ENCODE measurements at places on chromosomes 2 and 18.
A peak's percentile ranks its signal among the peaks of the same experiment; 100 is the strongest.

GRCh38 chr2:224038830-224039079 lies 331 bp downstream of the SERPINE2 start:
- no peak for DNase-seq

GRCh38 chr2:206241736-206242135 lies 32.7 kb upstream of the ZDBF2 start:
- DNase-seq = no peak

DNA sequence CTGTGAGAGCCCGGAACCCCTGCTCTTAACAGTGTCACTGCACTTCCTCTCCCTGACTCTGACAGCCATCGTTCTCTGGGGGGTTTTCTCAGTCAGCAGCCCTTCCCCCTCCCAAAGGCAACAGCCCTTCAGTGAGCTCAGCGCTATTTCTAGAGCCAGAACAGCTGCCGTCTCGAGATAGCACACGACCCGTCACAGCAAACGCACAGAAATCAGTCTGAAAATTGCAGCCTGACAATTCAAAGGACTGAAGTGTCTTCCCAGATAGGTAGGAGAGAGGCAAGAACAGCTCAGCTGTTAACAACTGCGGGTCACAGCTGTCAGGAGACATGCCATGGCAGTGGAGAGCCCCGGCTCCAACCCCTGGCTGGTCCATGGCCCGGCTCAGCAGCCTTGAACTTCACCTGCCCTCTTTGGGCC lies 45.4 kb downstream of the ST8SIA5 start:
- no peak for DNase-seq

GRCh38 chr2:159713631-159714246 lies 1.4 kb downstream of the MARCHF7 start:
- DNase-seq = peak; percentile 48

GRCh38 chr2:113976277-113976928 lies 86.5 kb downstream of the ACTR3 start:
- no peak for DNase-seq

DNA sequence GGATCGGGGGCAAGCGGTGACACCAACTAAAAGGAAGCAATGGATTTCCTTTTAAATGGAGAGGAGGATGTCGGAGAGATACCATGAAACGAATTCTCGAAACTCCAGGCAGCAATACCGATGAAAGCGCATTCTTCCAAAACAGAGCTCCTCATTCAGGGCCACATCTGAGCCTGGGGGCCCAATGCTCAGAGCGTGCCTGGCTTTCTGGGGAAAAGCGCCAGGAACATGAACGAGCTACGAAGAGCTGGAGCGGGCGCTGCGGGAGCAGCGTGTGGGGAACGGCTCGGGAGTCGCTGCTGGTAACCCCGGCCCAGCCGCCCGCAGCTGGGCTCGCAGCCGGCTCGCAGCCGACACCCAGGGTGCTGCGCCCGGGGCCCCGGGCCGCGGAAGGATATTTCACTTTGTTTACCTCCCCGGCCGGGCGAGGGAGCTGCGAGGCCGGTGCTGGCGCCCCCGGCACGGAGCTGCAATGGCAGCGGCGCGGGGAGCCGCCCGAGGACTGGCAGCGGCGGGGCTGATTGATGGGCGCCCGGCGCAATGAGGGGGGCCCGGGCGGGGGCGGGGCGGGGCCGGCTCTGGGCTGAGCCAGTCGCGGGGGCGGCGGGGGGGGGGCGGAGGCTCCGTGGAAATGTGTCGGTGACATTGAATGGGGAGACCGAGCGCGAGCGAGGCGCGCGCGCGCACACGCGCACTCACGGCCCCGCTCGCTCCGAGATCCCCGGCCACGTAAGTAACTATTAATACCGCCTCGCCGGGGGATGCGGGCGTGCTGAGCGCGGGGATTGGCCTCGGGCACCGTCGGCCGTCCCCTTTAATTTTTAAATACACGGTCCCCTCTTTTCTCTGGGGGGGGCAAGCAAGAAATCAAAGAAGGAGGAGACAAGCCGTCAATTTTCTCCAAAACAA lies at the start of gene TRIB2:
TRIB2 (plus strand) TSS at position 655 of the 909 bp plus-strand sequence. CDS start 1,372 bp downstream, outside the sequence.
- peak; percentile 79 for DNase-seq

DNA sequence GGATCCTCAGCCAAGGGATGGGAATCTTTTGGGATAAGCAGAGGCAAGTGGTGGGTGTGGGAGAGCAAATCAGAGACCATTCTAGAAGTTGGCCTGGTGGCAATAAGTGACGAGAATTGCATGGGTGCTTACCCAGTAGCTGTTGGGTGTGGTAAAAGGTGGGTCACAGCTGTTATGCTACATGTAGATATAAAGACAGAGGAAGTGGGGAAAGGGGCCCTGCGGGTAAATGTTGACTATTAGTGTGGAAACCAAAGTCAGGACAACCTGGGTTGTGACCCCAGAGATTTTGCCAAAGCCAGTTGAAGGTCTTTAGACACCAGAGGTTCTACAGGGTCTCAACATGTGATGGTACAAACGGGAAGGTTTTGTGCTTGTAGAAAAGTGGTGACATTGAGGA lies 443.6 kb upstream of the HNRNPA3 start:
- no peak for DNase-seq

DNA sequence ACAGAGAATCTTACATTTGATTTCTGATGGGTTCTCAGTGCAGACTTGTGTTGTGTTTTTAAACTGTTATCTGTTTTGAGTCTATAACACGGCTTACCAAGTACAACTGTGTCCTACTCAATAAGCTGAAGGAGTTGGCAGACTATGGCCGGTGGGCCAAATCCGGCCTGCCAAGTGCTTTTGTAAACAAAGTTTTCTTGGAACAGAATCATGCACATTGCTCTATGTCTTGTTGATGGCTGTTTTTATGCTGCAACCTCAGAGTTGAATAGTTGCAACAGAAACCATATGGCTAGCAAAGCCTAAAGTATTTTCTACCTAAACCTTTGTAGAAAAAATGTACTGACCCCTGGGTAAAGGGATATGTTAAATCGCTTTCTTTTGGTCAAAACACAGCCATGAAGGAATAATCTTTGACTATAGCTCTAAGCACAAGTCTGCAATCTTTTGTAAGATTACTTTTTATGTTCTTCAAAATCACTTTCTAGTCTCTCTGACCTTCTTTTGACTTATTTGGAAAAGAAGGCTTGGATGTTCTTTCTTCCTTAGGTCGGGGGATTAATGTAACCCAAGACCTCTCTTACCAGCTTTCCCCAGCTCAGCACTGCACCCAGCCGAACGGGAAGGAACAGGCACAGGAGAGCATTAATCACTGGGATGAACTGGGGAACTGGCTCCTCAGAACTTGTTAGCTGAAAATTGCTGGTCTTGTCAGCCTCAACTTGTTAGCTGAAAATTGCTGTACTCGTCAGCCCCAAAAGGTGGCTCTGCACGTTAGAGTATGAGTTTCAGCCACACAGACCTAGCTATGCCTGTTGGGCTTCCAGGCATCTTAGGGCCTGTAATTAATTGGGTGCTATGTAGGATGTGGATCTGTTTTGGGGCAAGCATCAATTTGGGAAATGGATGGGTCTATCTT lies 75.4 kb downstream of the CD8B2 start:
- no peak for DNase-seq

GRCh38 chr2:18412980-18413675 lies 147.3 kb downstream of the RDH14 start:
- DNase-seq = no peak

GRCh38 chr2:108919571-108920373 lies 69.2 kb downstream of the EDAR start:
- DNase-seq = no peak

DNA sequence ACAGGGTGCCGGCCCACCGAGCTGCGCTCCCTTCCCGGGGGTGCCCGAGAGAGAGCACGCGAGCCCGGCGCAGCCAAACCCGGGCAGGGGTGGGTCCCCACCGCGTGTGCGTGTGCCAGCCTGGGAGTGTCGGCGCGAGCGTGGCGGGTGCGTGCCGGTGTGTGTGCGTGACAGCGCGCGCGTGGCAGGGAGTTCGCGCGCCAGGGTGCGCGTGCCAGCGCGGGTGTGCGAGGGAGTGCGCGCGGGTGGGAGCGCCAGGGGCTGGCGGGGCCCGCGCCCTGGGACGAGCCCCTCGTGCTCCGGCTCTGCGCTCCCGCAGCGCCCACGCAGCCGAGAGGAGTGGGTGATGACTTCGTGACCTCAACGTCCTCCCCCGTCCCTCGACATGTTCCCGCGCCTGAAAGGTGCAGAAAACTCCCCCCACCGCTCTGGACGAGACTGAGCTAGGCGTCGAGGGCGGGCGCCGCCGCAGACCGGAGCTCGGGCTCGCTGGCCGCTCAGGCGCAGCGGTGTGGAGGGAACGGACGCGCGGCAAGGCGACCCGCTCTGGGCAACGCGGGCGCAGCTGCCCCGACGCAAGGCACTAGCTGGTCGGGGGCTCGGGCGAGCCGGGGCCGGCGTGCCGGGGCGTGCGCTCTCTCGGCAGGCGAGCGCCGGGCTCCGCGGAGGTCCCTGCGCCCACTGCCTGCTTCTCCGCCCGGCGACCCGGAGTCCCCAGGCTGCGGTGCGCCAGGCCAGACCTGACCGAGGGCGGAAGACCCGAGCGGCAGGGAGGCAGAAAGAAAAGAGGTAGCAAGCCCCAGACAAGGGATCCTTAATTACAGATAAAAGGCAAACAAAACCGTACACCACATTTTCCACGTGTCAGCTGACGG lies 582.8 kb downstream of the ZEB2 start:
- no peak for DNase-seq

- no peak for DNase-seq
These were observed 389.4 kb downstream of the CDH2 start for GRCh38 chr18:27787547-27787946.

- no peak for DNase-seq
These were observed 19.1 kb upstream of the ANKRD53 start for GRCh38 chr2:70959271-70959761.

GRCh38 chr2:3193443-3194330 lies 183.9 kb downstream of the EIPR1 start:
- DNase-seq = no peak

DNA sequence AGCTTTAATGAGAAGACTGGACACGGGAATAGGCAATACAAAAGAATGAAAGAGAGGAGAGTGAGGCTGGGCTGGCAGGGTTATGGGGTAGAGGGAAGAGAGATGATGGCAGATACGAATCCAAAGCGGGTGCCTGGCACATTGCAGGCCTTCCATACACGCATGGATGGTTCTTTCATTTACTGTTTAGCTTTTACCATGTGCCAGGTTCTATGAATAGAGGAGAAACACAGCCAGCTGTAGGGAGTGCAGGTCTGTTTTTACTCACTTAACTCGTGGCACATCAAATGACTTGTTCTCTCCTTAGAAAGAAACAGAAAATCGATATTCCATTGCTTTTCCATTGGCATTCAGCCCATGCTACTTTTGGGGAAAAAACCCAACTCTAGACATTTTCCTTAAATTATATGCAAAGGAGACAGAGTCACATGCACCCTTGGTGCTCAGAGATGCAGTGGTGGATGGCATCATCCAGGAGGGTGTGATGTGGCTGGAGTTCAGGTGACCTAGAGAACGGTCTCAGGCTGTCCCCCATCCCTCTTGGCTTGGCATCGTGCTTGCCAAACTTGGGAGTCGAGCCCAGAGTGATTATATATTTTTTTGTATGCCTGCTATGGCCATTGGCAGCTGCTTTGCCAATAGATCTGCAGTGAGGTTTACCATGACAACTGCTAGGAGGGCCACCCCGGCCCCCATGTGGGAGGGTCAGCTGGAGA lies 6.2 kb downstream of the LTBP1 start:
- no peak for DNase-seq

GRCh38 chr2:21466341-21466927 lies 342.7 kb downstream of the TDRD15 start:
- DNase-seq = no peak

- no peak for DNase-seq
These were observed 419.5 kb downstream of the NUP35 start for GRCh38 chr2:183543731-183544130.

GRCh38 chr2:200297989-200298388 lies 8.5 kb upstream of the SPATS2L start:
- no peak for DNase-seq

DNA sequence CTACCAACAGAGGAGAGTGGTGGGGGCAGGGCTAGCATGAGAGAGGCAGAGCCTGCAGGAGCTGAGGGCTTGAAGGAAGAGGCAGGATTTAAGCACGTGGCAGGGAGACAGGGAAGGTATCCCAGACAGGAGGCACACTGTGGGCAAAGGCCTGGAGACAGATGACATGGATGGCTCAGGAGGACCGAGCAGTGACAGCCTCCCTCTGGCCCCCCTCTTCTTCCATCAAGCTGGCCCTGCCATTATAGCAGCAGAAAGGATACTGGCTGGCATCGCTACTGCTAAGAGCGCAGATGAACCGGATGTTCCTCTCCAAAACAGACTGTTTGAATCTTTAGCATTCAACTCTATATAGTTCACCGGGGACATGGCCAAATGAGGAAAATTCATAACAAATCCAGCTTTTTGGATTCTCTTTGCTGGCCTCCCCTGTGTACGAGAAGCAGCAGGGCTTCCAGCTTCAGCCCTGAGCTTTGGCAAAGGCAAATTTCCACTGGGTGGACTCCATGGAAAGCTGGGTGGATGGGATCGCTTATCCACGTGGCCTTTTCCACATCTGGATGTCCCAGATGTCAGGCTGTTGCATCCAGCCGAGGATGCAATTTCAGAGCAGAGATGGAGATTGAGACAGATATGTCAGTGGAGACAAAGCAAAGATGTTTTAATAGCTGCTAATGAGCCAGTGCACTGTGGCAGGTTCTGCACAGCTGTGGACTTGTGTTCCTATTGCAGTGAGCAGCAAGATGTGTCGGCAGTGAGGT lies 36.2 kb downstream of the CAPN13 start:
- no peak for DNase-seq

DNA sequence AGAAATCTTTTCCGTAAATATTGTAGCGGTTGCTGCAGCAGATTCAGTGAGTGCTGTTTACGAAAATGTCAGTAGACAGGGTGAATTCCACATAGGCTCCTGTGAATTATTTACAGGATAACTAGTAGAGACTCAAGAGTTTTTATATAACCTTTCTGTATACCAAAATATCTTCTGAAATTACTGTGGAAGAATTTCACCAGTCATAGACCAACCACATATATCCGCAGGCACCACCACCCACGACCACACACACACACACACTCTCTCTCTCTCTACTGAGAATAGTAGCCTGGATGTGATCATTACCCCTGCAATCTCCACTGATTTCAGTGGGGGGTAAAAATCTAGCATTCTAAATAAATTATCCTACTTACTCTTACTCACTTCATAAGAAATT lies 341.8 kb downstream of the RBM43 start:
- DNase-seq = no peak

GRCh38 chr2:36367895-36368353 lies 12.3 kb downstream of the CRIM1 start:
- DNase-seq = no peak

DNA sequence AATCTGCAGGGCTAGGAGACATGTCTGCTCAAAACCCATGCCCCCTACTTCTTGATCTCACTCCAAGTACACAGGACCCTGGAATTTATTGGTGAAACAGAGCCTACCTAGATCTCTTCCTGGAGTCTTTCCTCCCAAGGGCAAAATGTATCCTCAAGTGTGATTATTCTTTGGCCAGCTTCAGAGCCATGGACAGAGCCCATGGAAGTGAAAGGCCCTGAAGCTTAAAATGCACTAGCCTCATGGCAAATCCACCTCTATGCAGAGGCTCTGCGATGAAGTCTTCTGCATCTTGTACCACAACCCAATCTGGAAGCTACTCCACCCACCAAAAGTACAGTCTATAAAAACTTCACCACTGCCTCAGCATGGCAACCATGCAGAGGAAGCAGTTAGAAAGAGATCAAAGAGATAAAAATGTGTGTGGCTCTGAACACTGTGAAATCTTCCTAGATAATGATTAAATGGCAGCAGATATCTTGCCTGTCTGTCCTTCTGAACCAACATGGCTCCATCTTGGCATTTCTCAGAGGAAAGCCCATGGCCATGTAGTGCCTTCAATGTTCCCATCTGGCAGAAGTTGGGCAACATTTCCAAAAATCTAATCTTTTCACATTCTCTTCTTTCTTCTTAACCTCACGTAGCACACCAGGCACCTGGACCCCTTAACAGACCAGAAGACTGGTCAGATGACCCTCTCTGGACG lies 142.9 kb upstream of the KLF7 start:
- no peak for DNase-seq
